ENCODE measurements at places on chromosomes 7 and 10.

DNA sequence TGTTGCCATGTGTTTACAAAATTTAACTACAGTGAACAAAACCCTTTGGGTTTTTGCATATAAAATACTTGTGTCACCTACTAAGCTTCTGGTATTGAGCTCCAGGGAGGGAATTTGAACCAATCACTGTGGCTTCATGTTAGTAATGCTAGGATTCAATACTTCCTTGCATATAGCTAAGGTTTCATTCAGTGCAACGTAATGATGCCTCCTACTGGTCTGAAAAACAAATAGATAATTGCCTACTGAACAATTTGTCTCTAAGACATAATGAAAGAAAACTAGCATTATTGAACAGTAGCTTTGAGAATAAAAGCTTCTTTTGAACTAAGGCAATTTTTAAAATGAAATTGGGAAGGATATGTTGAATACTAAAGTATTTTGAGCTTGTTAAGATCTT, 244.4 kb downstream of the ZWINT start:
- no peak for DNase-seq

DNA sequence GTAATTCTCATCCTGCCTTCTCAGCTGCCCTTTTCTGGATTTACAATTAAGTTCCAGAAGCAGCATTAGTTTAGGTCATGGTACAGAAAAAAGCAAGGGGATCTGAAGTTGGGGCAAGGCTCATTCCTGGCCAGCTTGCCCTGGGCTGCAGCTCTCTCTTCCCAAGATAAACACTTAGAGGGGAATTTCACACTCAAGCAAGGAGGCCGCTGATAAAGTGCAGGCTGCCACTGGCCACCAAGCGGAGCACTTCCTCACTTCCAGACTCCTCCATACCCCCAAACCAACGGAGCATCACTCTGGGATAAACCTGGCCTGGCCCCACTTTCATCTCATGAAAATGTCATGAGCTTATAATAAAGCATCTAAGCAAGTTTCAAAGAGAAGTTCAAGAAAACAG, 445.5 kb upstream of the MKI67 start:
- no peak for DNase-seq

DNA sequence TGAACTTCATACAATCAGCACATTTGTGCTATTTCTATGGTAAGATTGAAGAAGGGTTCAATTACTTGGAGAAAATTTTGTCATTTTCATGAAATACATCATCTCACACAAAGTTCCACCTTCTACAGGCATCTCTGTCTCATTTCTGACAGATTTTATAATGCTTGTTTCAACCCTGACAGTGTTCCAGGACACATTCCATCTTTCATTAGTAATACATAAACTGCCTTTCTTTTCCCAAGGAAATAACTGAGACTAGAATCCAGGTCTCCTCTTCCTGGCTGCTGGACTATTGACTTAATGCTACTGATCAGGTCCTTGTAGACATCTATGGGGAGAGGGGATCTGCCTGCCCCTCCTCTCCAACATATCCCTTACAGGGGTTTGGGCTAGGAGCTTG, 70.1 kb upstream of the PLPP4 start:
- no peak for DNase-seq

DNA sequence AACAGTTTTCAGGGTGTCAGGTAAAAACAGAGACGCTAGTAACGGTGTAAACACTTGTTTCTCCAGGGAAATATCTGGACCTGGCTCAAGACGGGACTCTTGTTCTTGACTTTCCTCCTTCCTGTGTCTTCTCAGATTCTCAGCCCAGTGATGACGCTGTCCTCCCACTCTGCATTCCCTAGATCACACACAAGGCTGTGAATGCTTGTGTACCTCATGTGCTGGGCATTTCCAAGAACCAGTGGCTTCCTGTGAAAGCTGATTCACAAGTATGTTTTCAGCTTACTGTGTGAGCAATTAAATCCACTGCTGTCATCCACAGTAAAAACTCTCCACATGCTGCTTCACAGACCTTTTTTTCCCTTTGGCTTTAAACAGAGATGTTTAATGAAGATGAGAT, 193.8 kb upstream of the DPP6 start:
- no peak for DNase-seq

GRCh38 chr7:30977222-30977621, 13.5 kb downstream of the GHRHR start:
- no peak for DNase-seq

All from stimulated activated CD8-positive, alpha-beta memory T cell treated with anti-CD3 and anti-CD28 coated beads, Interleukin-4, amount 100 ng/mL, for 24 hours (primary cell).